ENCODE measurements at places on chromosomes 3 and 15.

GRCh38 chr15:88707771-88708654 is 69.2 kb downstream of the ISG20 start:
- DNase-seq = no peak

GRCh38 chr15:64163659-64164362 is 989 bp upstream of the PPIB start:
- no peak for DNase-seq

DNA sequence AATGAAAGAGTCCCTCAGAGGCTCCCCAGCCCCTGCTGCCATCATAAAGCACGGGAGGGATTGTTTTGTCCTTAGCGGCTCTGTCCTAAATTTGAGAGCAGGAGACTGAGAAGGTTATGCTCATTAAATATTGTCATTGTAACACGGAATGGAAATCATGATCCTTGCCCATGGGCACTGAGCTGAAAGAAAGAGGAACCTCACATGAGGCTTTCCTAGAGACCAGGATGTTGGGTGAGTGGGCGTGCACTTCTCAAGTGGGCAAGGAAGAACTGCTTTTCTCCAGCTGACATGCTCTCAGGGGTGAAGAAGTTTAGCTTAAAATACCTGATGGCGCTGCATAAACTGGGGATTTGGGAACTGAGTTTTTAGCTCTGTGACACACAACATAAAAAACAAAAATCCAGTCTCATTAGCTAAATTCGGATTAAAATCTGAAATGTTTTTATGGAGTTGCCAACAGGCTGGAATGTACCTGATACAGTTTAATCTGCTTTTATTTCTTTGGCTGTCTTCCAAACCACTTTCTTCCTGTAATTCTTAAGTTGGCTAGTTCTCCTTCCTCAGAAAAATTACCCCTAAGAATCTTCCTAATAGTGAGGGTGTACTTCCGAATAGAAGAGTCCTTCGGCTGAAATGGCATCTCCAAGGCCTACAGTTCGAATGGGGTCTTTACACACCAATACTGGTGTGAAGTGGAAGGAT is 31.7 kb downstream of the ADPGK start:
- no peak for DNase-seq

GRCh38 chr3:10170915-10171478 is 6.3 kb downstream of the IRAK2 start:
- DNase-seq = no peak

DNA sequence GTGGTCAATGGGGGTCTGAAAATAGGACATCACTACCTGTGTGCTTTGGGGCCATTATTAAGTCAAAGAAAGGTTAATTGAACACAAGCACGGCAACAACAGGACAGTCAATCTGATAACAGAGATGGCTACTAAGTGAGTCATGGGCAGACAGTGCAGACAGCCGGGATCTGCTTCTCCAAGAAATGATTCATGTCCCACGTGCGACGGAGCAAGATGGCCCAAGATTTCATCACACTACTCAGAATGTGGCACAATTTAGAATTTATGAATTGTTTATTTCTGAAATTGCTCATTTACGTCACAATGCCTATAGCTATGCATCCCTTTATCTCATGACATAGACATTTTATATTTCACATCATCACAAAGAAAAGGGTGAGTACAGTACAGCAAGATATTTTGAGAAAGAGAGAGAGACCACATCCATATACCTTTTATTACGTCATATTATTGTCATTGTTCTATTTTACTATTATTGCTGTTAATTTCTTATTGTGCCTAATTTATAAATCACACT is 770.6 kb upstream of the NR2F2 start:
- DNase-seq = no peak

DNA sequence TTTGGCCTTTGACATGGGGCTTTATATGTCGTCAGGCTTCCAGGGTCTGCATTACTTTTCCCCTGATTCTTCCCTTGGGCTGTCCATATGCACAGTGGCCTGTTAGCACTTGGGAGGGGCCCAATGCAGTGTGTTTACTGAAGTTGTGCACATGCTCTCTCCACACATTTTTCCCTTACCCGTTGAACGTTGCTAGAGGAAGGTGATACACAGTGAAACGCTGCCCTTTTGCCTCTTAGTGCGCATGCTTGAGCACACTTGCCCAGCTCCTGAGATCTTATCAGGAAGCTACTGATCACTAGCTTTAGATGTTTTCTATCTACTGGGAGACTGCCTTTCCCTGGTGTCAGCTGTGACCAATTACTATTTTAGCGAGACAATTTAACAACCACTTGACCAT is 1198.0 kb downstream of the ROBO1 start:
- DNase-seq = no peak

DNA sequence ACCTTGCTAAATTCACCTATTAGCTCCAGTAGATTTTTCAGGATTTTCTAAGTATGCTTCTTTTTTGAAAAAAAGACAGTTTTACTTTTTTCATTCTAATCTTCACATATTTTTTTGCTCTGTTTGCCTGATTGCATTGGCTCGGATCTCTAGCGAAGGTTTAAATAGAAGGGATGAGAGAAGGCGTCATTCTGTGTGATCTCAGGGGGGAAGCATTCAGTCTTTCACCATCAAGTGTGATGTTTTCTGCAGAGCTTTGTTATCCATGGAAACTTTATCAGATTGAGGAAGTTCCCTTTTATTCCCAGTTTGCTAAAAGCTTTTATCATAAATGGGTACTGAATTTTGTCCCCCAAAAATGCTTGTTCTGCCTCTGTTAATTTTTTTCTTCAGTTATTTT is 120.3 kb downstream of the LRRK1 start:
- DNase-seq = no peak

GRCh38 chr3:40741729-40742128 is 217.0 kb downstream of the ZNF621 start:
- no peak for DNase-seq

GRCh38 chr3:178623666-178624255 is 87.5 kb downstream of the KCNMB2 start:
- no peak for DNase-seq

- no peak for DNase-seq
Measured at GRCh38 chr3:157147099-157147803, 12.7 kb downstream of the CCNL1 start.

DNA sequence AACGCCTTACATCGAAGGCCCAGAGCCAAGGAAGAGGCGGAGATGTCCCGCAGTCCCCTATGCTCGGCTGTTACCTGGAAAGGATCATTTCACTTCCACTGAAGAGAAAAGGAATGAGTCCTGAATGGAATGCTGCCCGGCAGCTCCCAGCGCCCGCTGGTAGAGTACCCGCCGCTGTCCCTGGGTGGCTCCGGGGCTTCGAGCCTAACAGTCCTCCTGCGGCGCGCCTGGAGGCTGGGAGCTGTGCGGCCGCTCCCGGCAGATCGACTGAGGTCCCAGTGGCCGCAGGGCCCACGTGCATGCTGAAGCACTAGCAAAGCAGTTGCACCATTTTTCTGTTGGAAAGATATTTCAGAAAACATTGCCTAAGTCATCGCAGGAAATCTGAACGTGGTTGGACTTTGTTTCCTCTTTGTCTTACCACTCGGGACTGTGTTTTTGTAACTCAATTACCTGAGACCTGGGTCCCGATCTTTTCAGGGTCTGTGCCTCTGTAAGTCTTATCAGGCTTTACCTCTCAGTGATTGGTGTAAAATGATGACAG is 984 bp downstream of the RNU6-1 start:
- DNase-seq = no peak

GRCh38 chr3:10337323-10338163 is 16.6 kb upstream of the SEC13 start:
- DNase-seq = no peak

- no peak for DNase-seq
Measured at GRCh38 chr3:5442106-5442785, 254.7 kb downstream of the EDEM1 start.

DNA sequence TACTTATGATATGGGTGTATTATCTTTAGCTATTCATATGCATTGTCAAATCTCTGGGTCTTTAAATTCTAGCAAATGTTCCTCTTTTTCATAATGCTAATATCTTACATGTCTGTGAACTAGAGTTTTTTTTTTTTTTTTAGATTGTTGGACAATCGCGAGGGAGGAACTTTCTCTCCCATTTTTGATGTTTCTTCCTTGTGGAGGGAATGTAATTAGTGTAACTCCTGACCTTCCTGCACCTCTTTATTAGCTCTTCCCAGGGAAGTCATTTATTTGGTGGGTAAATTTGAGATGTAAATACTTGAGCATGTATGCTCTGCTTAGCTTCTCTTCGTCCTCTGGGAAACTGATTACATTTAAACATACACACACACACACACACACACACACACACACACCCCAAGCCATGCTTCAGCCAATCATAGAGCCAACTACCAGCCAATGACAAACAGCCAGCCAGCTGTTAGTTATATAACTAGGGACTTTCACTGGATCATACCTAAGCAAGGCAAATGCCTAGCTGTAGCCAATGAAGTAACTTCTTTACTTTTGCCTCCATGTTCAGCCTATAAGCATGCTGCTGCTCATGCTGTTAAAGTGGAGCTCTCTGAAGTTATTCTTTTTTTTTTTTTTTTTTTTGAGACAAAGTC is 8.3 kb upstream of the USP8 start:
- DNase-seq = no peak

- no peak for DNase-seq
Measured at GRCh38 chr3:125045194-125045593, 10.6 kb downstream of the HEG1 start.

DNA sequence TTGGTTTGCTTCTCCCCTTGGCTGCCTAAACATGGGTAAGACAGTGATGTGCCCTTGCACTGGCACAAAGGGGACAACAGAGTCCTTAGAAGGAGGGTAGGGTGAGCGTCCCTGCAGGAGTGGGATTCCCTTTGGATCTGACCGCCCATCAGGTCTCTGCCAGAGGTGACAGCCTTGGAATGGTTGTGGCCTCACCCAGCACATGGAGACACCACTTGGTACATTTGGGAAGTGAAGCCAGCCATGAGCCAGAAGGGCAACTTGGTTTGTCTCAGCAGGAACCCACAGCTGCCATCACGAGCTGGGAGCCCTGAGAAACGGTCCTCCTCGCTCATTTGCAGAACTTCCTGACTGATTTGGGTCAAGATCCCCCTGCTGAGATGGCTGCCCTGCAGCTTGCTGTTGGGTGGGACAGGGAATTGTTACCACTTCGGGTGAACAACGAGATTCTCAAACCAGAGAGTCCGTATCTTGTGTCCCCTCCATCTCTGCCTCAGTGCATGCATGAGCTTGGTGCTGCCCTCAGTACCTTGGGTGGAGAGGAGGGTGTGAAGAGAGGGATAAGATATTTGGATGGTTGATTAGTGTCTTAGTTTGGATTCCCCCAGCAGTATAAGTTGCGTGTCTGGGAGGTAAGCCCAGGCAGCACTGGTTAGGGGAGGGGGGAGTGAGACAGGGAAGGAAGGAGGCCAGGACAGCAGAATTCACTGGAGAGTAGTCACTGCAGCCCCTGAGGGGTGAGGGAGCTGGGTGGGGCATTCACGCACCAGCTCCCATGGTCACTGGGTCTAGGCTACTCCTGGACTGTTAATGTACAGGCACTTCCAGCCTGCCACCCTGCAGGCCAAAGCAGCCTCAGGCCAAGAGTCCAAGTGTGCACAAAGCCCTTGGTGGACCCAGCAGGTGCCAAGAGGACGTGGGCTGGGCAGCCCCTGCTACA is 168.8 kb upstream of the TOPAZ1 start:
- no peak for DNase-seq

- no peak for DNase-seq
Measured at GRCh38 chr15:79582650-79583049, 150.5 kb downstream of the MINAR1 start.

DNA sequence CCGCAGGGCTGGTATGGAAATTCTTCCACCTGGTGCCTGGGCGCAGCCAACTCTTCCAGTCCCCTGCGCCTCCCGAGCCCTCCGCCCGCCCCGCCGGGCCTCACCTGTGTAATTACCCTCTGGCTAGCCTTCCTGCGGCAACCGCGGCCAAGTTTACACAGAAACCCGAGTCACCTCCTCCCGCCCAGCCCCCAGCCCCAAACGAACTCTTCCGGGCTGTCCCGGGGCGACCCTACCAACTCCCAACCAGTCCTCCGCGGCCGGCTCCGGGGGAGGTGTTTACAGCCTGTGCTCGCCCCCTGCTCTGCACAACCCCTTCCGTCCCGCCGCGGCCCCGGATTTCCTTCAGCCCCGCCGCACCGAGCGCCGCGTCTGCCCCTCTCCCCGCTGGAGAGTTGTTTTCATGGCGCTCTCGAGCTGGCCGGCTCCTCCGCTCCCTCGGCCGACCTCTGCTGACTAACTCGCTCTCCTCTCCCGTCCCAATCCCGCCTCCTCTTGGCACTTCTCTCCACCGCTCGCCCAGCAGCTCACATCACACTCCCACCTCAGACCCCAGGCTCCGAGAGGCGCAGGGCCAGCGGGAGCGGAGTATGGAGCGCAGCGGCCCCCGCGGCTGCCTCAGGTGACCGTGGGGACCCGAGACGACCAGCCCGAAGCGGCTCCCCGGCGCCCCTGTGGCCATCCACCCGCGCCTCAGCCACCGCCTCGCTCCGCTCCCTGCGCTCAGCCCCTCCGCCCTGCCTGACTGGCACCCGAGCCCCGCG is 538 bp downstream of the ATOSA start:
- DNase-seq = no peak

DNA sequence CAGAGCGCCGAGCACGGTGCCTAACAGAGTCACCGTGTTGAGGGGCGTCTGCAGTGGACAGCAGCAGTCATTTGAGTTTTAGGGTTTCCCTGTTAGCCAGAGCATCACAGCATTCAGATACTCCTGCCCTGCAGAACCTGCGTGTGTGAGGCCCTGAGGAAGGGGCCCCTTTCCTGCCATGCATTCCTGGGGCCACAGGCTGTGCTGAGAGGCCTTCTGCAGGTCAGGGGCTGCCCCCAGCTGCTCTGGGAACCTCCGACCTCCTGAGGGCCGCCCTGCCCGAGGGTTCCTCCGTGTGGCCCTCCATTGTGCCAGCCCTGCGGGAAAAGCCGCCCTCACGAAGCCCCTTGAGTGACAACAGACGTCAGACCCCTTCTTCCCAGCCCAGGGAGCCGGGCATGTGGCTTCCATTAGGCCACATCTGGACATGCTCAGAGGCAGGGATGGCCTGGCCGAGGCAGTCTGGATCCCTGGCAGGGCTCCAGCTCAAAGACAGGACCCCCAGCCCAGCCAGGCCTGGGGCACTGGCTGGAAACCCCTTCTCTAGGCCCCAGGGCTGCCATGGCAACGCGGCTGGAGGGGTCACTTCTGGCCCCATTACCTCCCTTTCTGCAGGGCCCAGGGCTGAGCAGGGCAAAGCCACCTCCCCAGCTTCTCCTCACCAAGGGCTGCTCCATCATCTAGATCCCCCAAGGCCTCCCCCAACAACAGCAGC is 25.3 kb downstream of the FBLN2 start:
- DNase-seq = no peak

GRCh38 chr3:27194861-27195483 is 174.2 kb downstream of the NEK10 start:
- no peak for DNase-seq

DNA sequence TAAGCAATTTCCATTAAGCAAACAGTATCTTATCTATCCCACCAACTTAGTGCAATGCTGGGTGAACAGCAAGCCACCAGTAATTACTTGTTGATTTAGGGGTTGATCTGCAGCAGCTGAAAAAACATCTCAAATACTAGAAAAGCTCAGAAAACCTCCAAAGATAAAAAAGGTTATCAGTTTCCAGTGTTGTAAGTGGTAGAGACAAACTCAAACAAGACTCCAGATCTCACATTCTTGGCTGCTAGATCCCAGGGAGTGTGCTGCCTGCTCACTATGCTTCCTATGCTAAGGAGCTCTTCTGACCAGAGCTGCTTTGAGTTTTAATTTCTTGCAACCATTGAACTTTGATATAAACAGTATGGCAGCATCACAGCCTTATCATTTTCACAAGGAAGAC is 11.3 kb downstream of the B3GALNT1 start:
- no peak for DNase-seq
